ENCODE measurements at places on chromosomes 1 and 21.

- no peaks in the 10 kb centered on the region for H3K36me3 ChIP-seq
- no peak for DNase-seq
- H3K4me3 ChIP-seq, result no peak overlapping the region
Observed at GRCh38 chr1:226864311-226864710, 6.1 kb upstream of the PSEN2 start.

DNA sequence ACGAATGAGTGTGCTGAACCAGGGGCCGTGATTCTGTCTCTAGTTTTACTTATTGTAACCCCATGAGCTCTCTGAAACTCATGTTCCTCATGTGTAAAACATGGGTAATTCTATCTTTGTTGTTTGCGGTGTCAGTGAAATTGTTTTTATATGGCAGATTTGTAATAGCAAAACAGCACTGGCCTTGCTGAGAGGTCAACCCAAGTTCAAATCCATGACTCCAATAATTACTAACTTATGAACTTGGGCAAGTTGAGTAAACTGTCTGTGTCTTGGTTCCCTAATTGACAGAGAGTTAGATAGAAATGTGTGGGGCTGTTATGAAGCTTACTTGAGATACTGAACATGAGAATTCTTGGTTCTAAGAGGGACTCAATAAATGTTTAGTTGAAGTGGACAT lies 17.8 kb downstream of the C1orf116 start:
- DNase-seq, result no peak
- H3K4me1 ChIP-seq, result no peaks in the 10 kb centered on the region
- no peak overlapping the region for H3K4me3 ChIP-seq
- no peak overlapping the region for H3K27ac ChIP-seq

DNA sequence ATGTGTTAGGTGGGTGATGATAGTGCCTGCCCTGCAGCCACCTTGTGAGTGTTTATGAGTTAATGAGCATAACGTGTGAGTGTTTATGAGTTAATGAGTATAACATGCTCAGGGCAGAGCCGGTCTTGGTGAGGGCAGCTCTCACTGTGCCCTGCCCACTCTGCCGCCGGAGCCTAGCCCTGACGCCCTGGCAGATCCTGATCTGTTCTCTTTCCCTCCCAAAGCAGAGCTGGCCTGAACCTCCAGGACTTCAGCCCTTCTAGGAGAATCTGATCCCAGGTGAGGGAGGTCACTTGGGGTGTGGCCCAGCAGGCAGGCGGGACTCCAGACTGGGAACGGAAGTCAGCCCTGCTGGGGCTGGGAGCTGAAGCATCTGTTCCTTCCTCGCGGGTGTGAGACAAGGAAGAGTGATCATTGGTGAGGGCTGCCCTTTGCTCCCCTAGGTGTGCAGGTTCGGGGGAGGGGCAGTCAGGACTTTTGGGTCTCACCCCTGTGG lies 5.7 kb downstream of the FBLIM1 start:
- no peak for DNase-seq
- H3K27ac ChIP-seq, result no peak overlapping the region
- no peaks in the 10 kb centered on the region for H3K36me3 ChIP-seq
- no peak overlapping the region for H3K4me3 ChIP-seq

- H3K27ac ChIP-seq, result no peak overlapping the region
- H3K4me3 ChIP-seq, result no peak overlapping the region
- H3K4me1 ChIP-seq, result no peaks in the 10 kb centered on the region
- no peaks in the 10 kb centered on the region for H3K27me3 ChIP-seq
Observed at GRCh38 chr1:213418268-213419071, 367.4 kb downstream of the RPS6KC1 start.

DNA sequence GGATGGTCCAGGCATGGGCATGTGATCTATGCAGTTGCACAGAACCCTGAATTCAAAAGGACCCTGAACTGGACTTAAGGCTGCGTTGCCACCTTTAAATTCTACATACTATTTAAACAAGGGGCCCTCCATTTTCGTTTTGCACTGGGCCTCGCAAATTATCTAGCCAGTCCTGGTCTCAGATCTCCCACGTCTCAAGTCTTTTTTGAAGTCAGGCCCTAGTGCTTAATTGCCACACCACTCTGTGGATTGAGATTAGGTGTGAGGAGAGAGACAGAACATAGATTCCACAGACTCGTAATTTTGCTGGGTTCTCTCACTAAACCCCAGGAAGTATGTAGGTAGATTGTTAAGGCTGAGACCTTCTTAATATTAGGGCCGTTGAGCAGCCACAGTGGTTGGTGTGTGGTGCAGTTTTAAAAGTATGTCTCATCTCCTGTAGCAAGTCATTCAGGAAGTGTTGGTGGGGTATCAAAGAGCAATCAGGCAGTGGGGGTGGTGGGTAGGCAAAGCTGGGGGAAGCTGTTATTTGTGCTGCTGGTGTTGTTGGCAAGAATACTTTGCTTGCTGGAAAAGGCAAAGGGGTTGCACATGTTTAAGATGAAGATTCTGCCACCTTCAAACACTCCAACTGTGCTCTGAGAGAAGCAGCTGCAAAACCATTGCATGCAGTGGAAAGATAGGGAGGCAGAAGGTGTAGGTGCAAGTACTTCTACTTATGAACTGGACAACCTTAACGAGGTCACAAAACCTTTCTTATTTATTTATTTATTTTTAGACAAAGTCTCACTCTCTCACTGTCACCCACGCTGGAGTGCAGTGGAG lies 11.2 kb downstream of the CD84 start:
- no peak for DNase-seq
- H3K4me1 ChIP-seq, result no peaks in the 10 kb centered on the region
- H3K4me3 ChIP-seq, result no peak overlapping the region
- H3K27ac ChIP-seq, result no peak overlapping the region
- peaks cover 4% of the 10 kb centered on the region for H3K27me3 ChIP-seq

DNA sequence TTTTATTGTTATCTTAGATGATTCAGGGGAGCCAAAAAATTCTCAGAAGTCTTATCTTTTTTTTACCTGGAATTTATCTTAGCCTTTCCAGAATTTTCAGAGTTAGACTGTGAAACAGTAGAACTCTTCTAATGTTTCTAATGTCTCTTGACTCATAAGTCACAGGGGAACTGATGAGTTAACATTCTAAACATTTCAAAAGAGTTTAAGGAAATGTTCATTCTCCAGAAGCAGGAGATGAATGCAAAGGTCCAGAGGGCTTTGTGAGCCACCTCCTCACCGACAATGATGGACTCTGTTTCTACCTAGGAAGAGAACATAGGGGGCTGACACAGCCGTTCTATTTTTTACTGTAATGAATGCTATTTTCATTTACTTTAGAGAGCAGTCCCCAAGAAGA lies 157.5 kb downstream of the BRINP2 start:
- no peaks in the 10 kb centered on the region for H3K27me3 ChIP-seq
- H3K4me1 ChIP-seq, result no peaks in the 10 kb centered on the region
- H3K27ac ChIP-seq, result no peak overlapping the region
